ENCODE measurements at places on chromosomes 12 and 14.

DNA sequence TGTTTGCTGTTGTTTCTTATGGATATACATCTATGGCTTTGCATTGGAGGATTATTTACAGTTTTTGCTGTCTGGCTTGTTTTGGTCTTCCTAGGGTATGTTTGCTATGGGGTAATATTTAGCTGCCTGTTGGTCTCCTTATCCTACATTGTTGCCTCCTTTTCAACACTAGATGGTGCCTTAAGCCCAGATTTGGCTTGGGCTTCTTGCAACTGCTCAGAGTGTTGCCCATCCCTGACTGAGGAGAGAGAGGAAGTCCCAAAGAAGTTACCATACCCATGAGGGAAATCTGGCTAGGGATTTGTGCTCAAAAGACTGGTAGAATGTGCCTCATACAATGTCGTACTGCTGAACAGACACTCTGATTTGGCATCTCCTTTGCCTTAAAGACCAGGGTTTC, 94.6 kb upstream of the MUCL1 start:
- no peak for DNase-seq

DNA sequence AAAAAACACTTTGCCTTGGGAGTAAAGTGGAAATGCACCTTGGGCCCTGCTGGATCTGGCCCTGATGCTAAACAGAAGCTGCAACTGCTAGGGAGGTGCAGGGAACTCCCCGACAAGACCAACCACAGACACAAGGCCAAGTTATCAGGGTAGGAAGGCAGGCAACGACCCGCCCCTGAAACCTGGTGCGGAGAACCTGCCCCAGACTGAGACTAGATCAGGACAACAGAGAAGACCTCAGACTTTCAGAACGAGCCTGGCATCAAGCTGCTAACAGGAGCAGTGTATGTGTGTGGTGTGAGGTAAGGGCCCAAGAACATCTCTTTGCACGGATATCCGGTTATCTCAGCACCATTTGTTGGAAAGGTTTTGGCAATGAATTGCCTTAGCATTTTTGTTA, 233.7 kb upstream of the RTL1 start:
- DNase-seq, result no peak

- no peak for DNase-seq
Measured at GRCh38 chr14:54737132-54737711, 165.4 kb downstream of the GCH1 start.

GRCh38 chr14:95597784-95598211, 62.9 kb downstream of the GLRX5 start:
- DNase-seq, result no peak
